ENCODE measurements at places on chromosomes 2 and 18. TPM values are rescaled to one million over a fixed set of nuclear protein-coding genes. Genes with fewer than 3 reads are reported as not detected.
A peak's percentile ranks its signal among the peaks of the same experiment; 100 is the strongest.

GRCh38 chr18:51196118-51196810 lies 1.2 kb downstream of the MEX3C start:
- peak; percentile 38 for DNase-seq

DNA sequence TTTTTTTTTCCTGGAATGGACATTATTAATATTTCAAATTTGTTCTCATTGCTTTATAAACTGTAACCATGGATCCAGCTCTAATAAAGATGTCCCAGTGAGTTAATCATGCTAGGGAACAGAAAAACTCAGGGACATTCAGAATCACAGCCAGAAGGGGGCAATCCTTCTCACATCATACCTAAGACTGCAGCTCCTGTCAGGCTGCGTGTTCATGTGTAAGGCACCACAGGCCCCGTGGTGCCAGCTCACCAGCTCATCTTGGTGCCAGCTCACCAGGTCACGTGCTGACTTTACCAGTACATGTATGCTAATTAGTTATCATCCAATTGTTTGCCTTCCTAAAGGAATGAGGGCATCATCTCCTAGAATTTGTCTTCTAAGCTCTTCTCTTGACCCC lies 84.7 kb upstream of the NEDD4L start:
- no peak for DNase-seq

GRCh38 chr2:212032032-212032431 lies 506.6 kb downstream of the ERBB4 start:
- DNase-seq, result no peak

GRCh38 chr18:35974181-35974580 lies 1.7 kb downstream of the RMP24 start:
- DNase-seq, result no peak

GRCh38 chr2:231820786-231821303 lies 34.6 kb downstream of the COPS7B start:
- DNase-seq, result no peak

DNA sequence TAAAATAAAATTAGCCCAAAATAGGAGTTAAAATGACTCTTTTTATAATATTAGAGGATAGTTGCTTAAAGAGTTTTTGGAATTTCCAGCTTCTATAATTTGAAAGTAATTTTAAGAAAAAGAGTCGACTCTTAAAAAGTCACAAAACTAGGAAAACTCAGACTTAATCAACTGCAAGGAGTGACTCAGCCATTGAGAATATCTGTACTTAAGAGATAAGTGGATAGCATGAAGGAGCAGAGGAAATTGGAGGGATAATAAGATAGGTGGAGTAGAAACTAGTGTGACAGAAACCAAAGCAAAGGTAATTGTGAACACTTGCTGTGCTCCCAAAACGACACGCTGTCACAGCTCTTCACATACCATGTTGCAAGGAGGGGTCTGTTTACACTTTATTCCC lies 8.4 kb downstream of the RSAD2 start:
- no peak for DNase-seq

The LYPD6B gene
- total RNA-seq, result not detected

The MYO5B gene
- total RNA-seq, result 0.05 TPM

All from gastrocnemius medialis (tissue), 4 donors.